ENCODE measurements at places on chromosomes 3 and 15.

DNA sequence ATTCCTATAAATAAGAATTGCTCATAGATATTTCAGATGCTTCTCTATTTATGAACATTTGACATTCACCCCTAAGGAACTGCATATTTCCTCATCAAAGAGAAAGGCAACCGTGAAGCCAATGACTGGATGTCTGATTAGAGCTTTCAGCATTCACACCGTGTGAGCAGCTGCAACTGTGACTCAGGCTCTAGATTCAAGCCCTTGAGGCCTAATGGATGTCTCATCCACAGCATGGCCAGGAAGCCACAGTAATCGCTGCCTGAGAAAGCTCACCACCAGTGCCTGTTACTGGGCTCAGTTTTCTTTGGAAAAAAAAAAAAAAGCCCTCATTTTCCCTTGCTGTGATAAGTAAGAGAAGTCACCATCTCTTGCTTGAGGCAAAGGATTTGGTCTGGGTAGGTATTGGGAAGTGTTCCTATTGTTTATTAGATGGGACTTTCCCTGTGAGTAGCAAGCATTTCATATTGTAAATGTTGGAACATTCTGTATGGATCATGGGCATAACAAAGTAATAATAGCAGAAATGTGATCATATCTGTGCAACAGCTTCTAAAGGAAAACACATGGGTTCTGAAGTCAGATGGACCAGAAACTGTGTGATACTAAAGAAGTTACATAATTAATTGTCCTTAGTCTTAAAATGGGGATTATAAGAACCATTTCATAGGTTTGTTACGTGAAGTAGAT is 783.7 kb downstream of the AGBL1 start:
- no peak for DNase-seq

DNA sequence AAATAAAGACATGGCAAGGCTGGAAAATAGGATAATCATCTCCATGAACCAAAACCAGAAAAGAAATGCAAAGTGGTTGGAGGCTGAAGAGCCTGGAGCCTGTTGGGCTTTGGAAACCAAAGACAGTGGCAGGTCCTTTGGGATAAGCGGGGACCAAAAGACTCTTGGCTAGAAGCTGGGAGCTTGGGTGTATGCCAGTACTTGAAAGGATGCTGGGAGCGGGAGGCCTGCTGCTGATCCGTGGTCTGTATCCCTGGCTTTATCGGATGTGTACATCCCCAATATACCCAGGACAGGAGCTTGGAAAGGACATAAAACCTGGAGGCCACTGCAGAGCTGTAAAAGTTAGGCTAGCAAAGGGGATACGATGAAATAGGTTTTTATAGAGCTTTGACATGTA is 1.3 kb upstream of the CHRNB4 start:
- no peak for DNase-seq

DNA sequence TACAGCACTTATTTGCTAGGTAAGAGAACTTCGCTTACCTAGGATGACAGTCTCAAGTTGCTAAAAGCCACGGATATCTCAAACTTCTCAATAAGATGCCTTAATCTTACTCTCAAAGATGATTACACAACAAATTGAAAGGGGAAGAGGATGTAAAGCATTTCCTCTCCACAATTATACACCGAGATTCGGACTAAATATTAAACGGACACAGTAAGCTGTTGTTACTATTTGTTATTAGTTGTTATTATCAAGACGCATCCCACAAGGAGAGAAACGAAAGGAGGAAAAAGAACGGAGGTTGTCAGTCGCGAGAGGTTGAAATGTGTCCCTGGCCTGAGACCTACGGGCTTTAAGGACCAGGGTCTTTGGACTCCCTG is 660 bp downstream of the ZNF106 start:
- no peak for DNase-seq

DNA sequence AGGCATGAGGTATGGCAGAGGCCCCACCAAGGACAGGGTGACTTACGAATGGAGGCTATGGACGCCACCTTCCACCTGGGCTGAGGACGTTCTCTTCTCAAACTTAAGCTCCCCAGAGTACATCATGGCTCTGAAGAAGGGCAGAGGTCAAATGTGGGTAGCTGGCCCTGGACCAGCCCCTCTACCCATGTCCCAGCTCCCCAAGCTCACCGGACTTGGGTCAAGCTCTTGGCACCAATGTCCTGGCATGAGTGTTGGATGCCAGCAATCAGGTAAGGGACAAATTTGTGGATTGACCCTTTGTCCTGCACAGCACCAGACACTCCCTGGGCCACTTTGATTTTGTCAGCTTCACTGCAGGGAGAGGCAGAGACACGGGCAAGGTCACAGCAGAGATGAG is 2.5 kb downstream of the NDUFAF3 start:
- DNase-seq = no peak

- DNase-seq = no peak
Measured at GRCh38 chr3:187066228-187066995, 72.9 kb downstream of the RPL39L start.

- no peak for DNase-seq
Measured at GRCh38 chr3:177836671-177837070, 639.4 kb upstream of the TBL1XR1 start.

Data from amygdala (tissue), 56 donors.